Hair follicular keratinocyte (primary cell): ENCODE measurements at places on chromosomes 4 and X. TPM values are rescaled to one million over a fixed set of nuclear protein-coding genes. Genes with fewer than 3 reads are reported as not detected.

Gene OPRPN
- total RNA-seq = not detected in 2 replicates

Gene GSX2
- not detected in 2 replicates for total RNA-seq

Gene PHKA1
- 6.7 and 11.8 TPM in 2 replicates for total RNA-seq

Gene FAT4
- 0.65 and 1.2 TPM in 2 replicates for total RNA-seq

Gene HTN3
- total RNA-seq = not detected in 2 replicates

Gene UCHL1
- 18.3 and 23.0 TPM in 2 replicates for total RNA-seq

Gene SRPX
- total RNA-seq = 95.2 and 133 TPM in 2 replicates

Gene LDOC1
- total RNA-seq = 5.5 and 11.6 TPM in 2 replicates

Gene HELT
- not detected in 2 replicates for total RNA-seq

Gene CCDC160
- total RNA-seq = not detected in 2 replicates

Gene FGFBP1
- total RNA-seq = 1,548 and 1,770 TPM in 2 replicates

Gene CC2D2A
- total RNA-seq = 9.7 and 19.1 TPM in 2 replicates

Gene RAB41
- not detected in 2 replicates for total RNA-seq

Gene CENPVL2
- not detected in 2 replicates for total RNA-seq

Gene SASH3
- total RNA-seq = not detected in 2 replicates

Gene BEX5
- total RNA-seq = 2.1 and 3.9 TPM in 2 replicates

Gene EGF
- total RNA-seq = 1.5 and 1.8 TPM in 2 replicates

Gene VSIG4
- total RNA-seq = not detected in 2 replicates

Gene DNAAF6
- total RNA-seq = not detected in 2 replicates

Gene FDCSP
- total RNA-seq = not detected in 2 replicates

Gene NAP1L2
- total RNA-seq = 1.1 and 1.7 TPM in 2 replicates

Gene KLB
- 0.08 TPM in 1 of 2 replicates, not detected in the other for total RNA-seq

Gene PDZD4
- total RNA-seq = 0.04 TPM in 1 of 2 replicates, not detected in the other

Gene ANOS1
- total RNA-seq = 2.6 and 16.6 TPM in 2 replicates

Gene ARR3
- not detected in 2 replicates for total RNA-seq

Gene CENPVL1
- not detected in 2 replicates for total RNA-seq
